ENCODE measurements at places on chromosomes 5 and 9. TPM values are rescaled to one million over a fixed set of nuclear protein-coding genes. Genes with fewer than 3 reads are reported as not detected.
A peak's percentile ranks its signal among the peaks of the same experiment; 100 is the strongest.

SLC46A2 gene
- 0.11 TPM for total RNA-seq

GRCh38 chr5:142012186-142012785, 541 bp downstream of the GNPDA1 start:
- peaks cover 5% of the 10 kb centered on the region for H3K36me3 ChIP-seq
- no peak for DNase-seq
- peaks cover 15% of the 10 kb centered on the region for H3K4me1 ChIP-seq
- no peaks in the 10 kb centered on the region for H3K27me3 ChIP-seq
- H3K4me3 ChIP-seq: peak overlapping the region; percentile 73
- H3K27ac ChIP-seq: peak overlapping the region; percentile 2

DNA sequence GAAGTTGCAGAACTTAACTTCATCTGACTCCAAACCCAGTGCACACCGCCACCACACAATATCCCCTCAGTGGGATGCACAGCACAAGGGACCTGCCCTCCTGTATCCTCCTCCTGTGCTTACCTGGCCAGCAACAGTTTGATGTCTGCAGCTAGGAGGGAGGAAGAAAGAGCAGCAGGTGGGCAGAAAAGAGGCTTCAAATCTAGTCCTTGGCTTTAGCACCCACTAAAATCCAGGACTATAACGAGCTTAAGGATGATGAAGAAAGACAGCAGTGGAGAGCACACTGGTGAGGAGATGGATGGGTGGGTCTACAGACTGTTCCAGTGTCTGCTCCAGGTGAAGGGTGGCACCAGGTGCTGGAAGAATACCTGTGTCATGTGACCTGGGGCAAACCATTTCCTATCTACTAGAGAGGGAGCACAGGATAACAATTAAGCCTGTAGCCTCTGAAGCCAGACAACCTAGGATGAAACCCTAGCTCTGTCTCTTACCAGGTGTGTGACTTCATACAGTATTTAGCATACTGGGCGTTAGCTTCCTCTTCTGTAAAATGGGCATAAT, 100.0 kb downstream of the SH3TC2 start:
- H3K27me3 ChIP-seq: no peaks in the 10 kb centered on the region
- no peak overlapping the region for H3K27ac ChIP-seq
- H3K36me3 ChIP-seq: no peaks in the 10 kb centered on the region
- no peak for DNase-seq
- peaks cover 3% of the 10 kb centered on the region for H3K4me1 ChIP-seq

DNA sequence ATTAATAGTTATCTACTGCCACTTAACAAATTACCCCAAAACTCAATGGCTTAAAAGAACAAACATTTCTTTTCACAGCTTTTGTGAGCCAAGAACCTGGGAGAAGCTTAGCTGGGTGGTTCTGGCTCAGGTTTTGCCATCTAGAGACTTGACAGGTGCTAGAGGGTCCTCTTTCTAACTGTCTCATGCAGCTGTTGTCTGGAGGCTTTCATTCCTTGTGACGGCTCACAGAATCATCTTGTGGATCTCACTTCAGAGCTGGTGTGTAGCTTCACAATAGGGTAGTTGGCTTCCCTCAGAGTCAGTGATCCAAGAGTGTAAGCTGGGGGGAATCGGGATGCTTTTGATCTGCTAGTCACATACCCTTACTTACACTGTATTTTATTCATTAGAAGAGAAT, 81.2 kb upstream of the APC start:
- no peaks in the 10 kb centered on the region for H3K27me3 ChIP-seq
- no peak overlapping the region for H3K27ac ChIP-seq
- no peak for DNase-seq
- no peaks in the 10 kb centered on the region for H3K4me1 ChIP-seq
- no peaks in the 10 kb centered on the region for H3K36me3 ChIP-seq

- no peaks in the 10 kb centered on the region for H3K36me3 ChIP-seq
- no peak overlapping the region for H3K27ac ChIP-seq
- no peaks in the 10 kb centered on the region for H3K4me1 ChIP-seq
- no peaks in the 10 kb centered on the region for H3K27me3 ChIP-seq
- no peak overlapping the region for H3K4me3 ChIP-seq
Observed at GRCh38 chr5:32156635-32157034, 17.5 kb downstream of the GOLPH3 start.

DNA sequence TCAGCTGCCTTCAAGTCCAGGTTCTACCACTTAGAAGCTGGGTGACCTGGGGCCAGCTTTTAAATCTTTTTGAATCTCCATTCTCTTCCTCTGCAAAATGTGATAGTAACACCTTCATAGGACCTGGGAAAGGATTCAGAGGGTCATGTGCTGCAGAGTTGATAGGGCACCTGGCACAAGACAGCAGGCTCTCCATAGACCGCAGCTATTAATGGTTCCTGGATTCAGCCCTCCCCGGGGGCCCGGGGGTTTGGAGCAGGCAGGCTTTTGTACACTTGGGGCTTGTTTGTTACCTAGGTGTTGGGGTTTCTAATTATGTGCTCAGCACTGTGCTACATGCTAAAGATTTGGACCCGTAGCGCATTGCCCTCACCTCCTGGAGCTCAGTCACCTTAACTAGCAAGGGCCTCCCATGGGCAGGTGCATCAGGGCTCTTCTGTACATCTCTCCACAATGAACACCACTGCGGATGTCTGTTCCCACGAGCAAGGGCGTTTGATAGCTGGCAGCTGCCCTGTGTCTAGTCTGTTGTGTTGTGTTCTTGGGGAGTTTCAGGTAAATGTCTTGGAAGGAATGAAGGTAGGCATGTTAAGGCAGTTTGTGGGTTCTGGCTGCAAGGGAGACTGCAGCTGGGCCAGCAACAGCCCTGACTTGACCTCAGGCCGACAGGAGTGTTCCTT, 12.1 kb downstream of the PRRC2B start:
- H3K27me3 ChIP-seq: no peaks in the 10 kb centered on the region
- H3K27ac ChIP-seq: peak overlapping the region; percentile 38
- H3K36me3 ChIP-seq: no peaks in the 10 kb centered on the region
- no peak for DNase-seq
- peaks cover 74% of the 10 kb centered on the region for H3K4me1 ChIP-seq

GRCh38 chr5:17839848-17840247, 205.6 kb downstream of the TAF11L14 start:
- no peak overlapping the region for H3K4me3 ChIP-seq
- no peaks in the 10 kb centered on the region for H3K36me3 ChIP-seq
- H3K27ac ChIP-seq: no peak overlapping the region
- DNase-seq: no peak
- H3K27me3 ChIP-seq: no peaks in the 10 kb centered on the region

GRCh38 chr5:142281008-142281367, 43.8 kb downstream of the SPRY4 start:
- H3K4me3 ChIP-seq: no peak overlapping the region
- H3K4me1 ChIP-seq: peaks cover 17% of the 10 kb centered on the region
- no peak overlapping the region for H3K27ac ChIP-seq
- H3K27me3 ChIP-seq: no peaks in the 10 kb centered on the region
- no peak for DNase-seq

GRCh38 chr5:16736158-16736995, 119.6 kb upstream of the RETREG1 start:
- DNase-seq: no peak
- peaks cover 5% of the 10 kb centered on the region for H3K36me3 ChIP-seq
- peak overlapping the region; percentile 29 for H3K4me3 ChIP-seq

DNA sequence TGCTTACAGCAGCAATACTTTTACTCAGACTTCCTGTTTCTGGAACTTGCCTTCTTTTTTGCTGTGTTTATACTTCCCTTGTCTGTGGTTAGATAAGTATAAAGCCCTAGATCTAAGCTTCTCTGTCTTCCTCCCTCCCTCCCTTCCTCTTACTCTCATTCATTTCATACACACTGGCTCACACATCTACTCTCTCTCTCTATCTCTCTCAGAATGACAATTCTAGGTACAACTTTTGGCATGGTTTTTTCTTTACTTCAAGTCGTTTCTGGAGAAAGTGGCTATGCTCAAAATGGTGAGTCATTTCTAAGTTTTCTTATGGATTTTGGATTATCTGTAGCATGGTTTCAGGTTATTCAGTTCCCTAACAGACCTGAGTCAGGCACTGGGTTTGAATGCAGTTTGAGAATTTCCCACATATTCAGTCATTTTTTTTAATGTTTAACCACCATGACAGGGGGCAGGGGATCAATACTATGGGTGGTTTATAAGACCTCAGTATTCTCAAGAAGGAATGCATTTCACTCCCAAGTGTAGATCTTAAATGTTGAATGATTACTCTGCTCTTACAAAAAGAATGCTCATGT, at the start of gene IL7R:
Gene IL7R (plus strand): TSS at position 127 of the 587 bp plus-strand sequence. CDS start 87 bp downstream, at position 214.
- H3K4me3 ChIP-seq: no peak within 1 kb of the TSS
- H3K27ac ChIP-seq: no peak within 1 kb of the TSS
- DNase-seq: no peak
- H3K36me3 ChIP-seq: no peaks in the 10 kb centered on the region
- no peaks in the 10 kb centered on the region for H3K27me3 ChIP-seq
- H3K4me1 ChIP-seq: no peaks in the 10 kb centered on the region

Measured in spinal cord (tissue), 10 donors.